ENCODE measurements at places on chromosomes 4 and X.

DNA sequence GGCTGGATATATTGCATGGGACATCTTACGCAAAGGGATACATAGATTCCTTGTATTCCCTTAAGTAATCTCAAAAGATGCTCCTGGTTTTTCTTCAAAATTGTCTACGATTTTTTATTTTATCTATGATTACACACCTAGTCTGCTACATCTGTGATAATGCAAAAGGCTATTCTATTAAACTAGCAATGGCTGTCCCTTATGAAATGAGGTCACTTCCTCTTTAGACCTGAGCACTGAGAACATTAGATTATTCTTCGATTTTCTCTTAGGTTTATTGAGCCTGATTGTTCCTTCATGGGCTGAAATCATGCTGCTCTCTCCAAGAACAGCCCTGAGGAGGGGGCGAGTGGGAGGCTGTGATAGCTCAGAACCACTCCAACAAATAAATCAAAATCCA is 126.8 kb upstream of the ENPP6 start:
- no peak for DNase-seq

GRCh38 chr4:78119698-78120097 is 62.6 kb downstream of the FRAS1 start:
- no peak for DNase-seq

DNA sequence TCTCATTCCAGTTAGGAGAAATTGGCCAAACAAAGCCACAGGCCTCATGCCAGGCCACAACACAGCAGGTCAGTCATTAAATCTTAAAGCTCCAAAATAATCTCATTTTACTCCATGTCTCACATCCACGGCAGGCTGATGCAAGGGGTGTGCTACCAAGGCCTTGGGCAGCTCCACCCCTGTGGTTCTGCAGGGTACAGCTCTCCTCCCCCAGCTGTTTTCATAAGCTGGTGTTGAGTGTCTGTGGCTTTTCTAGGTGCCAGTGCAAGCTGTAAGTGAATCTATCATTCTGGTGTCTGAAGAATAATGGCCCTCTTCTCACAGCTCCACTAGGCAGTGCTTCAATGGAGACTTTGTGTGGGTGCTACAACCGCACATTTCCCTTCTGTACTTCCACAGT is 949.2 kb downstream of the TECRL start:
- DNase-seq: no peak

- DNase-seq: no peak
Observed at GRCh38 chrX:103615781-103616371, 8.1 kb downstream of the TCEAL3 start.

DNA sequence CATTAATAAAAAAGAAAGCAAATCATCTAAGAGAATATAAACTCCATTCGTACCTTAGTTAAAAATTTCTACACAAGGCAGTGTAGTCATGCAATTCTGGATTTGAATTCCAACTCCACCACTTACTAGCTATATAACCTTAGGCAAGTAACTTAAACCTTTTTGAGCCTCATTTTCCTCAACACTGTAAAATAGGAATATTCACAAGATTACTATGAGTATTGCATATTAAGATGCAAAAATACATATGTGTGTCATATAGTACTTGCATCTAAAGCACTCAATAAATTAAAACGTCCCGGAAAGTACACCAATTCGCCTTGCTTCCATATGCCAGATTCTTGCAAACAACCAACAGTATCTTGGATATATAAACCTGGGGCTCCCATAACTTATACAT is 42.0 kb downstream of the HNRNPD start:
- DNase-seq: no peak

DNA sequence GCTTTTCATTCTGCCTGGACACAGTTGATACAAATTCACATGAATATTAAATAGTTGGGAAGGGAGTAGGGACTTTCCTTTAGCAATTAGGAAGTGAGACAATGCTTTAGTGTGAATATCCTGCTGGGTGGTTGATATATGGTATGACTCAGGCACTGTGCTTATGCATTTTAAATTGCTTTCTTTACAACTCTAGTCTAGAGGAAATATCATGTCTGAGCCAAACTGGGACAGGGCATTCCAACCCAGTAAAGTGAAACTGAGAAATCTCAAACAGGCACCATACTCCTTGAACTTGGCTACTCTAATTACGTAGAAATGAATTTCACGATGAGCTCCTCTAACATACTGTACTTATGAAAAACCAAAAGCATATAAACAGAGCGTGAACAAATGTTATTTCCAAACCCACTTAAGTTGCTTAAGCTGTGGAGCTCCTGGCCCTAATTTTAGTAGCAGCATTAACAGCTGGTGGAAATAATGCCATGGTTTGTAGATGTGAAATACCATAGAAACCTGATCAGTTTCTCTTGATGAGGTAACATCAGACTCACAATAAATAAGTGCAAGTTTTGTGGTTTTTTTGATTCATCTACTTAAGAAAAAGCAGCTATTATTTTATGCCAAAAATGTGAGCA is 242.9 kb upstream of the GK2 start:
- no peak for DNase-seq

GRCh38 chrX:13380211-13380610 is 60.4 kb upstream of the ATXN3L start:
- no peak for DNase-seq

DNA sequence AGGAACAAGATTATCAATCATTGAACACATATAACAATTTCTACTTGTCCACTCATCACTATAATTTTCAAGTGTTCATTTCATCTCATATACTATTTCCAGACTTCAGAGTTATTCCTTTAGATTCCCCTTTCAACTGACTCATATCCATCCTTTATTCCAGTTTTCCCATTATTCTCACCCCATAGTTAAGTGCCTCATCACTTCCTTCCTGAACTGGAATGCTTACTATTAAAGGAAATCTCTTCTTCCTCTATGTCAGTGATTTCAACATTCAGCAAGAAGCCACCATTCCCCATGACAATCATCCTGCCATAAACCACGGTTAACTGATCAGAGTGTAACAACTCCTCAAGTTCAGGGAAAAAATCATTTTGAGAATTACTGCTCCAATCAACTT is 198.9 kb downstream of the FBXO8 start:
- DNase-seq: no peak

DNA sequence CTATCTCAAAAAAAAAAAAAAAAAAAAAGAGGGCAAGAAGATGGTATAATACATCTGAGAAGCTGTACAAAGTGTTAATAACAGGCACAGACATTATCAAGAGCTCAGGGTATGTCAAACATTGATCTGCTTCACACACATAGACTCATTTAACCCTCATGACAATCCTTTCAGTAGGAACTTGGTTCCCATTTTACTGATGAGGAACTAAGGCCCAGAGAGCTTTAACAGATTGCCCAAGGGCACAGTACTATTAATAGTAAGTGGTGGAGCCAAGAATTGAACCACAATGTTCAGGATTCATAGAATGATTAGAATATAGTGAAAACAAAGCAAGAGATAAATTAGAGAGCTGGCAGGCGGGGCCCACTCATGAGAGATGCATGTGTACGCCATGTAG is 154.4 kb downstream of the EFHC2 start:
- DNase-seq: no peak

DNA sequence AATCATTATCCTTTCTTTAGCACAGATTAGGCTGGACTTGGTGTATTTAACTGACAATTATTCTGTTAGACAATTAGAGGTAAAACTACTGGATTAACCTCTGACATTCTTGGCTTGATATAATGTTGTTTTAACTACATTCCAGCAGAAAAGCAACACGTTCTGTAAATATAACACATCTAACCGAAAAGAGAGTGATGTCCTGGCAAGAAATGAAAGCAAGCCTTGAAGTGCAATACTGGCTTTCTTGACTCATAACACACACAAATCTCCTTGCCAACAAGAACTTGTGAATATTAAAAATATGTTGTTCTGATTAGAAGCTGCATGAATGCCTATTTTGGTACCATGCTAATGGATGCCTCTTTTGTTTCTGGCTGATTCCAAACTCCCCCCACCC is 76.4 kb downstream of the EFHC2 start:
- DNase-seq: no peak

- no peak for DNase-seq
Observed at GRCh38 chr4:24778464-24779225, 16.7 kb upstream of the SOD3 start.

DNA sequence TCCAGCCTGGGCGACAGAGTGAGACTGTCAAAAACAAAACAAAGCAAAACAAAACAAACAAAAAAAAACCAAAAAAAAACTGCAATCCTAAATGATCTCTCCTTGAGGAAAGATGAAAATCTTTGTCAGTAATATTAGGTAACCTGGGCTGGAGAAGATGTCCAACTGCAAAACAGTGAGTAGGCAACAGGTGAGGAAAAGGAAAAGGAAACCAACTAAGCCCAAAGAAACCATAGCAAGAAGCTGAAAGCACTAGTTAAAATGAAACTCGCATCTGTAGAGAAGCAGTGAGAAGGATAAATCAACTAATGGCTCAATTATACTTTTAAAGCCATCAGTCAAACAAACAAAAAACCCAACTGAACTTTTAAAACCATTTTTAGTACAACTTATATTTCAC is 54.2 kb downstream of the ENOX2 start:
- DNase-seq: no peak

GRCh38 chr4:61648264-61648663 is 448.1 kb downstream of the ADGRL3 start:
- no peak for DNase-seq

- DNase-seq: no peak
Observed at GRCh38 chrX:30533266-30533665, 44.3 kb downstream of the TASL start.

GRCh38 chrX:103554687-103555424 is 30.5 kb upstream of the TCEAL4 start:
- DNase-seq: peak; percentile 22

GRCh38 chr4:151475035-151475714 is 66.2 kb downstream of the FHIP1A start:
- no peak for DNase-seq

GRCh38 chr4:153210727-153211126 is 6.5 kb downstream of the TRIM2 start:
- no peak for DNase-seq

- DNase-seq: no peak
Observed at GRCh38 chr4:39446483-39446841, 12.3 kb downstream of the RPL9 start.
